Amniotic epithelial cell (primary cell): ENCODE measurements at places on chromosomes 11 and 22.

DNA sequence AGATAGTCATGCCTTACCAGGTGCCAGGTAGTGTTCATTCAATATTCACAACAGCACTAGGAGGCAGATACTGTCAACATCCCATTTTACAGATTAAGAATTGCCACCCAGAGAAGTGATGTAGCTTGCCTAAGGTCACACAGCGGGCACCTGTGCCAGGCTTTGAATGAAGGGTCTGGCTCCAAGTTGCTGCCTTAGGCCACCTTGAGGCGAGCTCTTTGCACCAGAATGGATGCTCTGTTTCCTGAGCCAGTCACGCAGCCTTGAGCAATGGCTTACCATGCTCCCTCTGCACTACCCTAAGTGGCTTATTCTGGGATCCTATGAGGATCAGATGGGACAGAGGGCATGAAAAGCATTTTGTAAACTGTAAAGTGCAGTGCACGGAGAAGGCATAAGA, 25.1 kb upstream of the TIMP3 start:
- DNase-seq = no peak

GRCh38 chr22:42172773-42173172, 42.2 kb upstream of the CYP2D6 start:
- no peak for DNase-seq

- DNase-seq = no peak
Measured at GRCh38 chr11:79102840-79103239, 338.0 kb downstream of the TENM4 start.

- peak; percentile 69 for DNase-seq
Measured at GRCh38 chr22:50115693-50116092, 25.9 kb downstream of the MOV10L1 start.

- no peak for DNase-seq
Measured at GRCh38 chr22:26066534-26066933, 102.7 kb upstream of the SEZ6L start.

- DNase-seq = no peak
Measured at GRCh38 chr11:88013508-88014065, 161.7 kb downstream of the RAB38 start.

DNA sequence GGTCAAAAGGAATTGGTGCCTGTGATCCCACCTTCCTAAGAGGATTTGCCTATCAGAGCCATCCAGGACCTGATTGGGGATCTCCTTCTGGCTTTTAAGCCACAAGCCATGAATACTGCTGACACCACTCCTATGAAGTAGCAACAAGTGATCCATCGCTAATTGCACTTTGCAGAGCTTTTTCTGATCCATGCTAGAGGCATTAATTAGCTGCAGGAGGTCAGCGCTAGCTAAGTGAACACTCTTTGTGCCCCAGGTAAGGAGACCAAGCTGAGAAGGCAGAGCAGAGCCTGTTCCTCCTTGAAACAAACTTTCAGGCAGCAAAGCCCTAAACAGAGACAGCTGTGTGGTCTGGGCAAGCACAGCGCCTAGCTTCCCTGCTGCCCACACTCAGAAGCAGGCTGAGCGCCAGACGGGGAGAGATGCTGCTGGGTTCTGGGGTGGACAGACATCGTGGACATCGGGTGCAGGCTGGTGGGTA, 122.2 kb downstream of the ABTB2 start:
- no peak for DNase-seq

DNA sequence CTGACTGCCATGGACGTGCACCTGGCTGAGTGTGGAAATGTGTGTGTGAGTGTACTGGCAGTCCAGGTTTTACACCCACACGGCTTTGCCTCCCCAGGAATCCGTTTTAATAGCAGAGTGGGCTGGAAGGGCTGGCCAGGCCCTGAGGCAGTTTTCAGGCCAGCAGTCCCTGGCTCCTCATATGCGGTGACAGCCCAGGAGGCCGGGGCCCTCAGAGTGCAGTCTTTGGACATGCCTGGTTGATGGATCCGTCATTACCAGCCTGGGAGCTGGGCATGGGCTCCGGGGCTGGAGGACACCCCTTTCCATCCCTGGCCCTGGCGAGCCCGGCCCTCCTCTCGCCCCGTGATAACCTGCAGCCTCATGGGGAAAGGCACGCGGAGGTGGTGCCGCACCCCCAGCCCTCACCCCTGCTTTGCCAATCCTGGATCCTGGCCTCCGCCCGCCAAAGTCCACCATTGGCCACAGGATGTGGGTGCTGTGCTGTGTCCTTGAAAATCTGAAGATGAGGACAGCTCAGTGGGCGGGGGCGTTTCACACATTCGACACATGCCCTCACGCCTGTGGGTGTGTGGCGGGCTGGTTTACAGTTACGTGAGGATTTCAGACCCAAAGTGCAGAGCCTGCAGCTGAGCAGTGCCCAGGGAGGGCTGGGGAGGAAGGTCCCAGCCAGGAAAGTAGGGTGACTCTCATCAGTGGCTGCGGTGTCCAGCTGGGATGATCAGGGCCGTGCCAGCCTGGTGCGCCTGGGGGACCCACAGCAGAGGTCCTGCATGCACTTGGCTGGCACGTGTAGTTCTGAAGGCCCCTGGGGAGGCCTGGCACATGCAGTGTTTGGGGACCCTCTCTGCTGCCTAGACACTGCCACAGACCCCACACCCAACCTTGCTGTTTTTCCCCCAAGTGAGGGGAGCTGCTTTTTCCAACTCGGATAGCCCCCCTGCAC, 55.1 kb downstream of the RTN4R start:
- no peak for DNase-seq

DNA sequence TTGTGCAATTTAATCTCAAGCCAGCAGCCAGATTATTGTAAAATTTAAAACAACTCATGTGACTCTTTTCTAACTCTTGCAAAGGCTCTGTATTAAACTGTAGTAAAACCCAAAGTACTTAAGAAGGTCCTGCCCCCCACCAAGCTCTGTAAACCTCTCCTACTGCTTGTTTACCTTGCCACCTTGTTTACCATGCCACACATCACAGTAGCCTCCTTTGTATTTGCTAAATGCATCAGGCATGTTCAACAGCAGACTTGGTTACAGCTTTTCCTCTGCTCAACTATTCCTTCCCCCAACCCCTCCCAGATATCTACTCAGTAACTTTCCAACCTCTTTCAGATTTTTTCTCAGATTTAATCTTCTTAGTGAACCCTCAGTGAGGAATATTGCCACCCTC, 861.6 kb downstream of the METTL15 start:
- DNase-seq = no peak

- DNase-seq = no peak
Measured at GRCh38 chr22:20028855-20029549, 8.1 kb downstream of the TANGO2 start.

GRCh38 chr11:20501971-20502370, 97.4 kb upstream of the SLC6A5 start:
- DNase-seq = peak; percentile 46

GRCh38 chr11:45108070-45109064, 38.1 kb upstream of the PRDM11 start:
- DNase-seq = no peak

- no peak for DNase-seq
Measured at GRCh38 chr22:35879351-35879750, 149.3 kb downstream of the RBFOX2 start.

GRCh38 chr22:19889951-19890350, 35.3 kb upstream of the GNB1L start:
- no peak for DNase-seq

- DNase-seq = no peak
Measured at GRCh38 chr11:15406851-15407351, 292.2 kb downstream of the INSC start.

DNA sequence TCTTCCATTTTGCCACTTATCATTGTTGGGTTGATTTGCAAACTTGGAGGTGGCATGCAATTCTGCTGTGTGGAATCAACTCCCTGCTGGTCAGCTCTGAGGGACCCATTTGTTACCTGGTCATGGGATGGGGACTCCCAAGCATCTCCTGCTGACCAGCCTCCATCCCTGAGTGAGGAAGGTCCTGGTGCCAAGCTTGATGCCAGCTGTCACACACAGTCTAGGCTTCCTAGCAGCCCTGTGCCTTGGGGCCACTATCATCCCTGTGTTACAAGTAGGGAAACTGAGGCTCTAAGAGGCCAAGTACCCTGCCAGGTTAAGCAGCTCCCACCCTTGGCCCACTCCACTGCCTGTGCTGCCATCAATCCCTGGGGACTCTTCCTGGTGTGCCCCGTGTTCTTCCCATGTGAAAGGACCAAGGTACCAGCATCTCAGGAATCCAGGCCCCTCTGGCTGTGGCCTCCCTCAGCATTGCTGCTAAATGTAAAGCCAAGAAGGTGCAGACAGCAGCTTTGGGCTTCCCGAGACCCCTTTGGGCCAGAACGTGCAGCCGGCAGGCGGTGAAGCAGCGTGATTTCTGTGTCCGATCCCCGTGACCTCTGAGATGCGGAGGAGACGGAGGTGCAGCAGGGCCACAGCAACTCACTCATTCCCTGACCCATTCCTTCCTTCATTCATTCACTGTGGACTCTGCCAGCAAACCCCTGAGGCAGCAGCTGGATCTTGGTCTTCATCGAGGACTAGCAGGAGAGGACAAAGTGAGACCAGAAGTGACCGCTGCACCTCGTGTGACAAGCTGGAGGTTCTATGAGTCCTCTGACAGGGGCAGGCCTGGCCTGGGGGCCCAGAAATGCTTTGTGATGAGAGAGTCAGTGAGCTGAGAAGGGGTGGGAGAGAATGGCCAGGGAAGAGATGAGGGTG, 49.7 kb downstream of the MYEOV start:
- DNase-seq = no peak

DNA sequence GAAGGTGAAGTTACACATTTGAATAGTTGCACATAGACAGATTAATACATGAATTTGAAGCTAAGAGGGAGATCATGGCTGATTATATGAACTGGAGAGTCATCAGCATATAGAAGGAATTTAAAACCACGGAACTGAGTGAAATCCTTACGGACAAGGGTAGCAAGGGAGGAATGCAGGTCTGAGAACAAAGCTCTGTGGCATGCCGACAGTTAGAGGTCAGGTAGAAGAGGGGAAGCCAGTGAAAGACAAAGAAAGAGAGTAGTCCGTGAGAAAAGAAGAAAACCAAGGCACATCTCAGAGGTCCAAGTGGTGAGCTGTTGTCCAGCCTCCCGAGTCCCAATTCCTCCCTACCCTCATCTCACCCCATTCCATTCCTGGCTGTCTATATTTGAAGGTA, 11.8 kb upstream of the SYT9 start:
- DNase-seq = no peak

DNA sequence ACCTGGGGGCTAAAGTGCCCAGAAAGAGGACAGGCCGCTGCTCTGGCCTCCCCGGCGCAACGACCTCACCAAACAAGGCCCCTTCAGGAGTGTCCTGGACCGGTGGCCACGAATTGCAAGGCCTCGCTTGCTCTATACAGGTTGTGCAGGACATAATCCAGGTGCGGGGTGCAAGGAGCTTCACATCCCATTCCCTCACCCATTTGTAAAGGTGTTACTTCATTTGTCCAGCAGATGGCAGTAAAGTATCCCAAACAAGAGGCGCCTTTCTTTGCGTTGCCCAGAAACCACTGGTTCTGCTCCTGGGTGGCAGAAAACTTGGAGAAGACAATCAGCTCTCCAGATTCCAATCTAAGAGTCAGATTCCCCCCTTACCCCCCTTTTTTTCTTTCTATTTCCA, 35.9 kb upstream of the PRDM11 start:
- DNase-seq = peak; percentile 61

- DNase-seq = peak; percentile 93
Measured at GRCh38 chr11:122601141-122602125, 54.1 kb upstream of the UBASH3B start.

- DNase-seq = peak; percentile 30
Measured at GRCh38 chr11:118448294-118448693, 12.0 kb downstream of the KMT2A start.

GRCh38 chr11:108601150-108601549, 7.6 kb upstream of the EXPH5 start:
- peak; percentile 51 for DNase-seq

DNA sequence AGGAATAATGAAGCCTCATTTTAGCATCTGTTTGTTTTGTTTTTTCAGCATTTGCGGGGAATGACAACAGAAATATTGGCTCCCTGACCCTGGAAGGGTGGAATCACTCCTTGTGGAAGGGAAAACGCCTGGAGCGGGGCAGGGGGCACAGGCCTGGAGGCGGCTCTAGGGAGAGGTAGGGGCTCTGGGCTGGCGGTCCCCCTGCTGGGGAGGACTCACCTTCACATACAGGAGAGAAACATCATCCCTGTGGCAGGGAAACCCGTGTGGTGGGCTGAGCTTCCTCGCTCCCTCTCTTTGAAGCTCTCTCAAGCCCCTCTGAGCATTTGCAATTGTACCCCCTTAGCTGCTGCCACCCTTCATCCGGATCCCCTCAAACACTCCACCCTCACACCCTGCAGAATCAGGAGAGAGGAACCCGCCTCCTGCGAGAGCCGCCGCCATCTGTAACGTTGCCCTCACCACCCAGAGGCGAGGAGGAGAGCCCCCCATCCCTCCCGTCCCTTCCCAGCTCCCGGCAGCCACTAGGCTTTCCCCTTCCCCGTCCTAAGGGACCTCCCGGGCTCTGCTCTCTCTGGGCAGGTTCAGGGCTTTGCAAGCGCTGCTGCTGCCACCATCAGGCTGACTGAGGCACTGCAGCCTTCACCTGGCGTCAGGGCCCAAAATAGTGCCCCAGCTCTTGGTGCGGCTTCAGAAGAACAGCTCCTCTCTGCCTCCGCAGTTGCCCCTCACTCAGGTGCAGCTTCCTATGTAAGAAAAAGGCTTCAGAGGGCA, 10.4 kb downstream of the KIRREL3 start:
- peak; percentile 22 for DNase-seq

GRCh38 chr11:85827748-85828639, 17.1 kb upstream of the SYTL2 start:
- peak; percentile 99 for DNase-seq

GRCh38 chr11:73968356-73968966, 14.2 kb downstream of the UCP2 start:
- no peak for DNase-seq
